SHP77 treated with DMSO at 0.1 percent for 48 hours (cell line): ENCODE measurements at places on chromosomes 7 and 10.
A peak's percentile ranks its signal among the peaks of the same experiment; 100 is the strongest.

GRCh38 chr10:94315975-94316464, 46.7 kb downstream of the NOC3L start:
- DNase-seq = no peak

DNA sequence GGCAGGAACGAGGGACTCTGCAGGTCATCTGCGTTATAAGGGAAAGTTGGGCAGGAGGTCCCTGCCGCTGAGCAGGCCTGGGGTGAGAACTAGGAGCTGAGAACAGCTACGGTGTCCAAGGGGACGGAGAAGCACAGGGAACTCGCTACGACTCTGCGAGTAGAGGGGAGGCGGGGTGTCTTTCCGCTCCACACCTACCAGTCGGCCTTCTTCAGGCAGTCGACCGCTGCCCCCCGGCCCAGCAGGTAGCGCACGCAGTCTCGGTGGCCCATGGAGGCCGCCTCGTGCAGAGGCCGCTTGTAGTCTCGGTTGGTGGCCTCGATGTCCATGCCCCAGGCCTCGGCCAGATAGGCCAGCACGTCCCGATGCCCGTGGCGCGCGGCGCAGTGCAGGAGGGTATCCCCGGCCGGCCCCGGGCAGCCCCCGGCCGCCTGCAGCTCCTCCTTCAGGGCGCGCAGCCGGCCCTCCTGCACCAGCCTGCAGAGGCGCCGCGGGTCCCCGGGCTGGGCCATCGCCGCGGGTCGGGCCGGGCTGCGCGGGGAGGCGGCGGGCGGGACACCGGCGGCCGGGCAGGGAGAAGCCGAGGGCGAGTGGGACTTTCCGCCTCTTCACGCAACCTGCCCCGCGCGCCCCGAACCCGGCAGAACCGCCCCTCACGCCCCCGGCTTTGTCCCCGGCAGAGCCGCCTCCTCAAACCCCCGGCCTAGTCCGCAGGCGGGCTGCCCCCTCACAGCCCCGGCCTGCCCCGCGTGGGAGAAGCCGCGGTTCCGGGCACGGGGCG, 660 bp downstream of the ANKRD16 start:
- DNase-seq = peak; percentile 4

DNA sequence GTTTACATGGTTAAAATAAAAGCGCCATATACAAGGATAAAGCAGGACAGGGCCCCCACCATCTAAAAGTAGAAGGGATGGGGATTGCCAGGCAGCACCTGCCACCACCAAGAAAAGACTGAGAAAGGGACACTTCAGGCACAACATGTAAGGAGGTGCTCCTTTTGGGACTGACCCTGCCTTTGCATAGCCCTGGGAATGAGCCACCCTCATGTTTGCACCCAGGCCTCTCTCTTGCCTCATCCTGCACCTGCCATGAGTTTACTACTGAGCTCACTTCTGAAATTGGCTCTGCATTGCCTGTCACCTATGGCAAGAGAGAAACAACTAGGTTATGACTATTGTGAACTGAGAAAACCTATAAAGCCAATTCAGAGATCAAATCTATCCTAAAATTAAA, 489.7 kb downstream of the KCNMA1 start:
- DNase-seq = no peak

- no peak for DNase-seq
Measured at GRCh38 chr10:49662169-49662830, 17.2 kb upstream of the C10orf53 start.

DNA sequence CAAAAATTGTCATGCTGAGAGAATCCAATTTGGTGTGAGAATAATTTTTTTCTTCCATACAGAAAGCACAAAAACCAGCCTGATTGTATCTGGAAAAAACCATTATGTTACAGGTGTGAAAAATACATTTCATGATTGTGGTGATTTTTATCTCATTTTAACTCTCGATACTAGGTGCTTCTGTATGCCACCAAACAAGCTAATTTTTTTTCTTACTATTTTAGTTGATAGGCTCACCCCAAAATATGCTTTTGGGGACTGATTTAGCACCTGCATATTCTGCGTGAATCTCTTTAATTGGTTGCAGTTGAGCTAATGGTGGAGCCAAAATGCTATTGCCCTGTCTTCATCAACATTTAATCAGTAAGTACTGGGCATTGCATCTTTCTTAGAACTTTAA, 1.9 kb downstream of the DMTF1 start:
- no peak for DNase-seq

- DNase-seq = no peak
Measured at GRCh38 chr10:17425584-17426262, 28.7 kb downstream of the ST8SIA6 start.

DNA sequence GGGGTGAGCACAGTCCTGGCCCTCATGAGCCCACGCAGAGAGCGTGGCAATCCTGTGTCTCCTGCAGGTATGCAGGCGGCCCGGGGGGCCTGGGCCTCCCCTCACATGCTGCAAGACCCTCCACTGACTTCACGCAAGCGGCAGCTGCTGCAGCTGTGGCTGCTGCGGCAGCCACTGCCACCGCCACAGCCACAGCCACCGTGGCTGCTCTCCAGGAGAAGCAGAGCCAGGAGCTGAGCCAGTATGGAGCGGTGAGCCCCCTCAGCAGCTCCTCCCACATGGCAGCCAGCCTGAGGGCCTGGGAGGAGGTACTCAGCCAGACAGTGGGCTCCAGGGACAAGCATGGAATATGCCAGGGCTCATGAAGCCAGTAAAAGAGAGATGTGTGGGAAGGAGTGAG, 8.7 kb downstream of the ZMIZ2 start:
- DNase-seq = no peak

GRCh38 chr10:49089557-49090188, 25.6 kb downstream of the VSTM4 start:
- no peak for DNase-seq

DNA sequence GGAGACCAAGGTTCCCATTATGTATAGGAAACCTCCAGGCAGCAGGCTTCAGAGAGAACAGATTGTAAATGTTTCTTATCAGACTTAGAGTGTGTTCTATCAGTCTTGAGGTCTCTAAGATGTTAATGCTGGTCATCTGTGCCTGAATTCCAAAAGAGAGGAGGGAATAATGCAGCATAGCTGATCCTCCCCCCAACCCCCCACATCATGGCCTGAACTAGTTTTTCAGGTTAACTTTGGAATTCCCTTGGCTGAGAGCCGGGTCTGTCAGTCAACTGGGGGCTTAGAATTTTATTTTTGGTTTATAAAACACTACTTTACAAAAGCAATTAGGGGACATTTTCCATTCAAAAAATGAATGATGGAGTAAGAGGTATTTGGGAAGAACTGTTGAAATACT, 184.3 kb downstream of the NEBL start:
- no peak for DNase-seq

- DNase-seq = no peak
Measured at GRCh38 chr7:21476429-21476828, 48.5 kb downstream of the SP4 start.

DNA sequence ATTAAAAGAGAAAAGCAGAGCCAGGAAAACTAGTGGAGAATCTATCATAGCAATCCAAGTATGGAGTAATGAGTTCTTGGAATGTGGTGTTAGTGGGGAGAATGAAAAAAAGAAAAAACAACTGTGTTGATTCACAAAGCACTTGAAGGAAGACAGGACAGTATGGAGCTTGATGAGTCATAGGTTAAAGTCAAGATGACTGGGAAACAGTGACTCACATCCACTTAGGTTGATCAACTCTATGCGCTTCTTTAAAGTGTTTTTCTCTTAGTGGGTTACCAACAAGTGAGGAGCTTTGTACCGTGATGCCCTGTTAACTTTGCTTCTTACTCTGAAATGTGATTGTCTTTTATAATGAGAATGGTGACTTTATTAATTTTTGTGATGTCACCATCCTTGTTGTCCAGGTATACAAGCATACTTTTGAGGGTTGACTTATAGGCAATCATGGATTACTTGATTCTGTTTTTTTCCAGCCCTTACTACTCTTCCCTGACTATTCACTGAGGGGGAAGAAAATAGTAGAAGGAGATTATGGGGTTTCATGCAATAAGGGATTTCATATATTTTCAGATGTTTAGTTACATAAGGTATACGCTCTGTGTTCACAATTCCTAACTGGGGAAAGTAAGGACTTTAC, 32.1 kb upstream of the MDFIC start:
- no peak for DNase-seq

DNA sequence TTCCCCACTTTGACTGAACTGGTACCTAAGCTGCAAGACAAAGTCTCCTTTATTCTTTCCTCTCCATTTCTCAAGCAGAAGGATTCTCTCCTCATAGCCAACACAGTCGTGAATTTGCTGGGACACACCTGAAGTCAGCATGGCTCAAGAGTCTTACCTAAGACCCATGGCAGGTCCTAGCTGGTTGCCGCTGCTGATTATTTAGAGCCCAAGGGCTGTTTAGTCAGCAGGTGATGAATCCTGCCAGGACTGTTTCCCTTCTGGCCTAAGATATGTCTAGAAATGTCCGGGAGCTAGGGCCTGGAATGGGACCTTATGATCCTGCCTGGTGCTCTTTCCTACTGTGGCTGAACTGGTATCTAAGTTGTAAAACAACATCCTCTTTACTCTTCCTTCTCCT, 82.8 kb downstream of the AHCYL2 start:
- DNase-seq = no peak

DNA sequence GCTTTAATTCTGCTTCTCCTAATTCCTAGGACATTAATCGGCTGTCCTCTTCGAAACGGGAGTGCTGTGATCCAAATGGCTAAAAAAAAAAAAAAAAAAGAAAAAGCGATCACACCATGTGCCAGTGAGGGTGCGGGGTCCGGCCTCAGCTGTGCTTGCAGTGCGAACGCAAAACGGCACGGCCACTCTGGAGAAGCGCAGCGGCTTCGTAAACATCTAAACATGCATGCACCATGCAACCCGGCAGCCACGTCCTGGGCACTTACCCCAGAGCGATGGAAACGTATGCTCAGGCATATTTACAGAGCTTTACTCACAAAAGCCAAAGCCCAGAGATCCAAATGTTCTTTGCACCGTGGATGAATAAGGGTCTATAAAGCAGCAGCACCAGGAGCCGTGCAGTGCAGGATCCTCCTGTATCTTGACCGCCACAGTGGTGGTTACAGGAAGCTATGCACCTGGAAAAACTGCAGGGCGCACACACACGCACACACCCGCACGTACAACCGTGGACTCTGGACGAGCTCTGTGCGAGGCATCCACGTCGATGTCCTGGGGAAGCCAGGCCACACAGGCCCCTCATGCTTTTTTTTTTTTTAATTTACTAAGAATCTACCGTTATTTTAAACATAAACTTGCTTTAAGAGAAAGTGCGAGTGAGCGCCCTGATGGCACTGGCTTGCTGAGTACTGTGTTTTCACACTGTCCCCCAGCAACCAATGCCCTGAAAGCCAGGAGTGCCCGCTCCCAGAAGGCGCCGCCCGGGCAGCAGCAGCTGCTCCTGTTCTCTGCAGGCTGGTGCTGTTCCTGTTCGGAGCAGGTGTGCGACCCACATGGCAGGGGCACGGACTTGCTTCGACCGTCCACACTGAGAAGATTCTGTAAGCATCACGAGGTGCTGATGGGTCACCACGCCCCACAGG, 25.0 kb downstream of the GPER1 start:
- DNase-seq = no peak

- no peak for DNase-seq
Measured at GRCh38 chr7:10474048-10474447, 499.6 kb upstream of the PHF14 start.

DNA sequence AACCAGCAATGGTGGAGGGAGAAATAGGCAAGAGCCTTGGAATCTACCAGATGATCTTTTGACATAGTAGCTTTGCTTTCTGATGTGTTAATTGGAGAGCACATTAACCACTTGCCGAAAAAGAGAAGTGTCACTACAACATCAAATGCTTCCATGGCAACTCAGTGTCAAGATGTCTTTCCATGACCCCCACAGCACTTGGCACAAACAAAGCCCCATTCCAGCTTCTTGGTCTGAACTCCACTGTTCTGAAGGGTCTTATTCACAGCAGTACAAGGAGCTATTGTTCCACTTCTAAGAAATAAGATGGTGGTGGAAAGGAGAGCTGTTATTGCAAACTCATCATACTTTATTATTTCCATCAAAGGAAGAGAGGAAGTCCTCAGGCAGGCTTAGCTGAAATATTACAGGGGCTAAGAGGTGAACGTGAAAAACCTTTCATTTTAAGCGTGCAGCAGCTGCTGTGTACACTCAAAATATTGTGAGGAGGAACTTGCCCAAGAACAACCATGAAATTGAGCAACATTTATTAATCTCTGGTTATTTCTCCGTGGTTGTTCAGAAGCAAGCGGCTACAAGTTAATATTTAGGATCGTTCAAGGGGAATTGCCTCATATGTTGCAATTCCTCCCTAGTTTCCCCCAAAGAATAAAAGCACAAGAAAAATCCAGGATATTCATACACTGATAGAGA, 354.8 kb upstream of the CELF2 start:
- DNase-seq = no peak

GRCh38 chr10:125054669-125055268, 105.6 kb downstream of the CTBP2 start:
- DNase-seq = no peak

DNA sequence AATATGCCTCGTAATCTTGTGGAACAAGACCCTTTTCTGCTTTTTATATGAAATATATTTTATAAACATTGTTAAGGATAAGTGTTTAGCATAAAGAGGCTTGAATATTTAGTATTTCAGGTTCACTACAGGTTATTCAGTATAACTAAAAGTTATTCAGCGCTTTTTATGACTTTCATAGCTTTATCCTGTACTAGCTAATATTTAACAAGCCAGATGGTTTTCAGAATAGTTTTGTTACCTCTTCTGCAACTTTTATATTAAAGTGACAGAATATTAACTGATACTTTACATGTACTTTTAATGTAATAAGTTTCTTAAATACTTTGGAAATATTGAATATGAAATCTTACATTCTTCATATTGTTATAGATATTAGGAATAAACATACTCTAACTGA, 75.4 kb downstream of the CYP51A1 start:
- no peak for DNase-seq

DNA sequence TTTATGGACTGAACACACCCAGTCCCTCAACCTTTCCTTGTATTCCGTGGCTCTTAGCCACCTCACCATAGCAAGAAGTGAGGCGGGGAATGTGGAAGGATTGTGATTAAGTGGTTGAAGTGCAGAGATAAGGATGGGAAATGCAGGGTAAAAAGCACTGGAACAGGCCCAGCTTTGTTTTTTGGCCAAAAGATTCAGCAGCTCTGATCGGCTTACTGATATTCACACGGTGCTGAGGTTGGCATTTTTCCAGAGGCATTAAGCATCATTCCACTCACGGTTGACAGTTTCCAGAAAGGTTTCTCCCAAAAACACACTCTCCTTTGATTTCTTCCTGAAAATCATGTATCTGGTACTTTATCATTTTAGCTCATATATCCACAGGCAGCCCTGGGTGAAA, 544.2 kb downstream of the CNTNAP2 start:
- DNase-seq = no peak

GRCh38 chr10:31617757-31618156, 298.7 kb downstream of the ZEB1 start:
- DNase-seq = no peak

GRCh38 chr7:82323806-82324205, 119.8 kb downstream of the CACNA2D1 start:
- no peak for DNase-seq

- DNase-seq = no peak
Measured at GRCh38 chr10:18554479-18554878, 96.9 kb downstream of the NSUN6 start.
